Activated T-cell treated with anti-CD3 and anti-CD28 coated beads, Interleukin-2, amount 50 U/mL, for 72 hours (primary cell): ENCODE measurements at places on chromosomes 5 and 9.
A peak's percentile ranks its signal among the peaks of the same experiment; 100 is the strongest.

DNA sequence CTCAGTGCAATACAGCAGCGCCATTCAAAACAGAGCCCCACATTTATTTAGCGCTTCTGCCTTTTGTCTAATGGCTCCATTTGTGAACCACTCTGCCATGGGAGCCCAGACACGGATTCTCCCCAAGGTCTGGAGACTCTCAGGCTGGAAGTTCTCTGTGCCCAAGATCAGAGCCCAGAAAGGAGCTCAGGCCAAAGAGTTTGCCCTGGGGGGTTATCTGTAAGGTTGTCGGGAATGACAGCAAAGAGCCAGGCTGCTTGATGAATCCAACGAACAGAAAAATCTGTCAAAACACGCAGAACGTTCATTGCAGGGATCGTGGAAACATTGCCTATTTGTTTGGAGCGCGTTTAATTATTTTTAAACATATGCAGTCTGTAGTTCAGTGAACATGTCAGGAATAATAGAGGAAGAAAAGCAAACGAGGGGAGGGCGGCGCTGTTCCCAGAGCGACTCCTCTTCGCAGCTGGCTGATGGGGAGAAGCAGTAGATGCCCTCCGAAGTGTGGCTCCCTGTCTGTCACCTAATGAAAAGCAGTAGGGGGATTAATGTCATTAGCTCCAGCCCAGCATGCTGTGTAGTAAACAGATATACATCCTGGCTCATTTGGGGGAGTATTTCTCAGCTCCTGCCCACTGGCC lies 464.9 kb upstream of the MPDZ start:
- DNase-seq, result no peak

- peak; percentile 88 for DNase-seq
Observed at GRCh38 chr9:130834371-130835336, at the start of gene ABL1. Gene ABL1, plus strand, starts transcription at chr9:130835254. Its CDS starts 193 bp downstream, at chr9:130835447.

DNA sequence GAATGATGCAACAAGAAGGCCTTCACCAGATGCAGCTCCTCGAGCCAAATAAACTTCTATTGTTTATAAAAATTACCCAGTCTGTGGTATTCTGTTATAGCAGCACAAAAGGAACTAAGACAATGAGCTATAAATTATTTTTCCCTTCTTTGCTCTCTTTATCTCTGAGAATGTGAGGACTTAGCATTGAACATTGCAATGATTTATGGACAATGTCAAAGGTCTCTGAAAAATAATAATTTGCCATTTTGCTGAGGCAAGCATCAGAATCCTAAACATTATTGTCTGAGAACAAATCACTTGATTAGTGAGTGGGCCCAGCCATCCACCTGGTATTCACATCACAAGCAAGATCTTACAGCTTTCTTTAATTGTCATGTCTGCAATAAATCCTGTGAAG lies 95.4 kb upstream of the SSBP2 start:
- no peak for DNase-seq

DNA sequence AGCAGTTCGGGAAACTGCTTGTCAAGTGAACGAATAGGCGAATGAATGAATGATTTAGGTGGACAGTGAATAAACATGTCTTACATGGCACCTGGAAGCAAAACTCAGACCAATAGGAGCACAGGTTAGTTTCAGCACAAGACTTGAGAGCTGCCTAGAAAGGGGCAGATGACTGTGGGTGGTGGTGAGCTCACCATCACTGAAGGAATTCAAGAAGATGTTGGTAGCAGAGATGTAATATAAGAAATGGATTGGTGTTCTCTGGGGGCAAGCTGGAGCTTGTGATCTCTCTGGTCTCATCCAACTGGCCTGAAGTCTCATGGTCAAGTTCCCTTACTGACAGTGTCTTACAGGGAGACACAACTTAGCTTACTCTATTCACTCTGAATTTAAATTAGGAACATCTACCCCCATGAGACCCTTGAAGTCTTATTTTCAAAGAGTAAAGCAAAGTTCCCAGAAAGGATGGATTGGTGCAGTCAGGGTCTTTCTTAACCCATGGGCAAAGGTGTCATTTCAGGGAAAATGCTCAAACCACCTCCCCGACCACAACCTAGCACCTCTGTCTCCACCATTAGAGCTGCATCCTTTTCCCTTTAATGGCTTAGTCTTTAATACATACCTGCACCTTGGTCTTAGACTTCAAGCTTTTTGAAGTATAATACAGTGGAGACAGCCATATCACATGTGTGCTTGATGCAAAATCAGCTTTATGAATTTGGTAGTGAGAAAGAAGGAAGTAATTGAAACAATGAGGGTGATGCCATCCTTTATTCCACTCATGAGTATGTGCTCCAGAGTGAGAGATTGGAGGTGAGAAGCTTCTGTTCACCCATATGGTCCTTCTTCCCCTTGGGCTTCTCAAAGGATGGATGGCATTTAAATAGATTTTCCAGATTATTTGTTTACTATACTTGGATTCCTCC lies 5.1 kb downstream of the LCP2 start:
- DNase-seq, result no peak

DNA sequence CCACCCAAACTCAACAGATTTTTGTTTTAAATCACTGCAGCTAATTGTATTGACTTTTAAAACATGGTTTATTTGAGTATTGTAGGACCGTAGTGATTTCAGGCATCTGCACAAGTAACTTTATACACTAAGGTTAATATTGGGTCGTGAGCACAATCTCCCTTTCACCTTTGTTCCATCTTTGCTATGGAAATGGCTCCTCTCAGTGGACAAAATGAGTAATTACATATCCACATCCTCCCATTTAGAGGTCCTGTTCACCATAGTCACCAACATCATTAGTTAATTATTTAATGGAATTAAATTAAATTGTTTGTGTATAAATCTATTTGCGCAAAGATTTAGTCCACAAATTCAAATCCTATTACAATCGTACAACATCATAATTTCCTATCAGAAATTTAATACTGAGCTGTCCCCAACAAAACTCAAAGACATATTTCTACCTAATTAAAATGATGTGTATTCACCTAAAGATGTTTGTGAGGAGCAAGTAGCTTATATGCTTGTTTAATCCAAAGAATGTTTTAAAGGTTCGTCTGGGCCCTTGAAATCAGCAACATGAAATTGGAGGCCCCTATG lies 173.0 kb upstream of the DAPK1 start:
- peak; percentile 8 for DNase-seq

GRCh38 chr5:176897263-176897662 lies 1.9 kb downstream of the HK3 start:
- no peak for DNase-seq

GRCh38 chr9:106644661-106645060 lies 218.3 kb upstream of the ZNF462 start:
- DNase-seq, result no peak
